ENCODE measurements at places on chromosomes 2 and 18. TPM values are rescaled to one million over a fixed set of nuclear protein-coding genes. Genes with fewer than 3 reads are reported as not detected.
A peak's percentile ranks its signal among the peaks of the same experiment; 100 is the strongest.

- no peaks in the 10 kb centered on the region for H3K36me3 ChIP-seq
- no peak overlapping the region for H3K27ac ChIP-seq
- H3K4me3 ChIP-seq, result no peak overlapping the region
- peaks cover 11% of the 10 kb centered on the region for H3K4me1 ChIP-seq
Measured at GRCh38 chr2:62110415-62111025, 85.4 kb upstream of the B3GNT2 start.

GRCh38 chr18:24776019-24776418 is 315.6 kb downstream of the HRH4 start:
- no peak overlapping the region for H3K4me3 ChIP-seq
- H3K4me1 ChIP-seq, result no peaks in the 10 kb centered on the region
- H3K27me3 ChIP-seq, result no peaks in the 10 kb centered on the region
- no peak overlapping the region for H3K27ac ChIP-seq
- no peak for DNase-seq

DNA sequence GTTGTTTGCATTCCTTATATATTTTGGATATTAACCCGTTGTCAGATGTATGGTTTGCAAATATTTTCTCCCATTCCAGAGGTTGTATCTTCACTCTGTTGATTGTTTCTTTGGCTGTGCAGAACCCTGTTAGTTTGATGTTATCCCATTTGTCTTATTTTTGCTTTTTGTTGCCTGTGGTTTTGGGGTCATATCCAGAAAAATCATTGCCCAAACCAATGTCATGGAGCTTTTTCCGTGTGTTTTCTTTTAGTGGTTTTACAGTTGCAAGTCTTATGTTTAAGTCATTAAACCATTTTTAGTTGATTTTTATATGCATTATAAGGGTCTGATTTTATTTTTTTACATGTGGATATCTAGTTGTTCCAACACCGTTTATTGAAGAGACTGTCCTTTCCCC is 35.8 kb downstream of the PPIG start:
- no peak for DNase-seq
- H3K27me3 ChIP-seq, result no peaks in the 10 kb centered on the region
- H3K36me3 ChIP-seq, result peaks cover 1% of the 10 kb centered on the region
- H3K4me1 ChIP-seq, result no peaks in the 10 kb centered on the region

DNA sequence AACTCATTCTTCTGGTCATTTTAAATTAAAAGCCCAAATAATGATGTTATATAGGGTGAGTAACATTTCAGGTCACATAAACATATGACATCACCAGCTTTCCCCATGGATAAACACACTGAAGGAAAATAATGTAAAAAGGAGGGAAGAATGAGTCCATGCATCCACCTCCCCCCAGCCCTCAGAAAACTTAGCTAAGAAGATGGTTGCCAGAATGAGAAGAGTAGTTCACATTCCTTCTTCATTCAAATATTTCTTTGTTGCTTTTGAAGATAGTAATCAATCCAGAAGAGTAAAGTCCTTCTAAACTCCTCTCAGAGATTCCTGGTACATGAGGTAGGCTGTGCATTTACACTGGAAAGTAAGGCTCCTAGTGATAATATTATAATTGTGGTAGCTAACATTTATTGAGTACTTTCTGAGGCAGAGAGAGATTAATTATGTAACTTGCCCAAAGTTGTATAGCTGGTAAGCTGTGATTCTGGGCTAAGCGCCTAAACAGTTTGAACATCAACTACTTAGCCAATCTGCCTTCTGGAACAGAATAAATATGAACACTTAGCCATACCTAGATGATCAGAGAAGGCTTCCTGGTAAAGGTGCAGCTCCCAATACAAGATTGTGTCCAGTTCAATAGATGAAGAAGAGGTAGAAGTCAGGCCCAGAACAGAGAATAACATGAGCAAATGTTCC is 256.7 kb upstream of the FN1 start:
- no peak overlapping the region for H3K4me3 ChIP-seq
- H3K36me3 ChIP-seq, result no peaks in the 10 kb centered on the region
- no peaks in the 10 kb centered on the region for H3K27me3 ChIP-seq
- peak overlapping the region; percentile 83 for H3K27ac ChIP-seq

DNA sequence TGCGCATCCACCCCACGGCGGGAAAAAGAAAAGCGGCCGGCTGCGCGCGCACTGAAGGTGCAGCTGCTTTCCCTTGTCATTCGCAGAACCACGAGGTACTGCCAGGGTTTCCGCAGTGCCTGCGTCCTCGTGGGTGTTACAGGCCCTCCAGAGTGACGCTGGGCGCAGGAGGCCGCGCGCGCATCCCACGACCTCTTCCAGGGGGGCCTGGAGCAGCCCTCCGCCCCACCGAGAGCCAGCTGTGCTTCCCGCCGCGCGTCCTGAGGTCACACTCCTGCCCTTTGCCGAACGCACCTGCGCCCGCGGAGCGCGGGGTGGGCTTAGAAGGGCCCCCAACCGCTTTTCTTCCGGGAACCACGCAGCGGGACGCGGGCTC is 378 bp upstream of the IAH1 start:
- no peak for DNase-seq
- H3K27ac ChIP-seq, result no peak overlapping the region
- H3K4me3 ChIP-seq, result peak overlapping the region; percentile 72
- no peaks in the 10 kb centered on the region for H3K4me1 ChIP-seq
- peaks cover 4% of the 10 kb centered on the region for H3K36me3 ChIP-seq

DNA sequence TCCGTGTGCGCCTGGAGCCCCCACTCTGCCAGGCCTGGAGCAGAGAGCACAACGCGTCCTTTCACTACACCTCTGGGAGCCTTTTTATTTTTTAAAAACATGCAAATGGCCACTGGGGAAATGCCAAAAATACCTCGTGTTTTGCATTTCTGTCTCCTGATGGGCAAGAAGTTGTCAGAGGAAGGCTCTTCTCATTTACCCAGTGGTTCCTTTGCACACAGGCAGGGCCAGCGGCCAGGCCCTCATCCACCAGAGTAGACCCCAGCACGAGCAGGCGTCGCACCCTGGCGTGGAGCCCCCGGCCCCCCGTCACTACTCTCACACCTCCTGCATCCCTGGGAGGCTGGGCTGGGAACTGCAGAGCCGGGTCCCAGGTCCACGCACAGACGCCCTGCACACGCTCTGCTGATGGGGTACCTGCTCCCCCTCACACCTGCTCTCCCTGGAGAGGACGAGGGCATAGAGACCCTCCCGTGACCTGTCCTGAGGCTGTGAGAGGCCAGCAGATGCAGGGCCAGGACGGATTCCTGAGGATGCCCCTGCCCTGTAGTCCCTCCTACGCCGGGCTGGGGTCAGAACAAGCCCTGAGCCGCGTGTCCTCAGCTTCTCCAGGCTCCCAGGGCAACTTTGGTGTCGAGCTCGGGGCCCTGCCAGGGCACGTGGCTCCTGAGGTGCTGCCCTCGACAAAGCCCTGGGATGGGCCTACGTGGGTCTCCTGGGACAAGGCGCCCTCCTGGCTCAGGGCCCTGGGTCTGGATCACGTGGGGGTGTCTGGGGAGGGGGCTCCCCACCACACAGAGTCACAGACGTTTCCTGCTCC is 65.0 kb downstream of the NFATC1 start:
- no peak for DNase-seq
- no peak overlapping the region for H3K27ac ChIP-seq
- H3K36me3 ChIP-seq, result no peaks in the 10 kb centered on the region
- no peaks in the 10 kb centered on the region for H3K27me3 ChIP-seq
- no peak overlapping the region for H3K4me3 ChIP-seq

DNA sequence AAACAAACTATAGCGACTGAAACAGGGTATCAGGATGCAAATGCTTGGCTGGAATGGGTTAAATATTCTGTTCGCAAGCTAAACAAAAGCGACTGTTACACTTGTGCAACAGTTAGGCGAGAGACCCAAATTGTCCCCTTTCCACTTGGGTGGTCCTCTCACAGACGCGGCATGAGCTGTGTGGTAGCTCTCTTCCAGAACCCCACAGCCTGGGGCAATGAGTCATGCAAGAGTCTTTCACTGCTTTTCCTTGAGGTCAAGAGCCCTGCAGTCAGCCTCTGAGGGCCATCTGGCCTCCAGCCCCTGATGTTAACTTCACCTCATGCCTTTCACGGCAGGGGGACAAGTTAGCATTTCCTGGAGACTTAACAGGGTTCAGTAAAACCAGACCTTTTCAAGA is 25.7 kb downstream of the SULT1C4 start:
- no peak overlapping the region for H3K27ac ChIP-seq
- no peaks in the 10 kb centered on the region for H3K27me3 ChIP-seq

DNA sequence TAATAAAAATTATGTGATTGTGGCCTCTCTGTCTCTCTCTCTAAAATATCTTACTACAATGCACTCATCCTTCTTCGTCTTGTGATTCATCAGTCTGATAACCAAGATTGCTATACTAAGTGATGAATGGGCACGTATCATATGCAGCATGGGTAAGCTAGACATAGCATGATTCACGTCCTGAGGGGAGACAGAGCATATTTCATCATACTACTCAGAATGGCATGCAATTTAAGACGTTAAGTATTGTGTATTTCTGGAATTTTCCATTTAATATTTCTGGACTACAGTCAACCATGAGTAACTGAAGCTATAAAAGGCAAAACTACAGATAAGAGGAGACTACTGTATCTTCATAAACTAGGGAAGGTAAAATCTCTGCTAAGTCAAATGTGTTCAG is 97.0 kb upstream of the CD226 start:
- no peak overlapping the region for H3K27ac ChIP-seq
- H3K4me3 ChIP-seq, result no peak overlapping the region
- no peaks in the 10 kb centered on the region for H3K4me1 ChIP-seq

- no peaks in the 10 kb centered on the region for H3K27me3 ChIP-seq
- no peak for DNase-seq
- H3K36me3 ChIP-seq, result no peaks in the 10 kb centered on the region
- no peak overlapping the region for H3K27ac ChIP-seq
Measured at GRCh38 chr2:3264010-3264744, 113.4 kb downstream of the EIPR1 start.

DNA sequence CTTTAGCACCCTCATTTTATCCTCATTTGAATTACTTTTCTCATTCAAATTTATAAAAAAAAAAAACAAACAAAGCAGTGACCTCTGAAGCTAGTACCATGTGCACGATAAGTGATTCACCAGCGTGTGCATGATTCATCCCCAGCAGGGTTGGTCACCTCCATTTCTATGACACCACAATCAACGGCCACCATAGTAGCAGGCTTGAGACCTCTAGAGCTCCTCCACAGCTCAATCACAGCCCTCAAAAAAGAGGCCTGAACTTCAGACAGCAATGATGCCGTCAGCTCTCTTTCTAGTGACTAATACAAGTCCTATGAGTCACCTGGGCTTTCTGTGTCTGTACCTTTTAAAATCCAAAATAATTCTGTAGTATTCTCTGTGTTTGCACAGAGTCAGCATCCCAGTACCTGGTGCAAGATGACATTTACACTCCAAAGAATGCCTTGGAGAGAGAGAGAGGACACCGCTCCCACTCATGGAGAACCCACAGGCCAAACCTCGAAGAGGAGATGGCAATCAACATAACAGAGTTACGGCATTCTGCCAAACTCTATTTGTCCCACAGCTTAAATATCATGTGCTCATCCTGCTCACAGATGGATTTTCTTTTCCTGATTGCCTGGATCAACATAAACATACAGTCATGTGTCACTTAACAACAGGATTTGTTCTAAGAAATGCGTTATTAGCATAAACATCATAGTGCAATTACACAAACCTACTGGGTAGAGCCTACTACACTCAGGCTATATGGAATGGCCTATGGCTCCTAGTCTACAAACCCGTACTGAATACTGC is 58.7 kb downstream of the L3MBTL4 start:
- H3K4me1 ChIP-seq, result no peaks in the 10 kb centered on the region
- H3K27ac ChIP-seq, result no peak overlapping the region
- H3K27me3 ChIP-seq, result no peaks in the 10 kb centered on the region

DNA sequence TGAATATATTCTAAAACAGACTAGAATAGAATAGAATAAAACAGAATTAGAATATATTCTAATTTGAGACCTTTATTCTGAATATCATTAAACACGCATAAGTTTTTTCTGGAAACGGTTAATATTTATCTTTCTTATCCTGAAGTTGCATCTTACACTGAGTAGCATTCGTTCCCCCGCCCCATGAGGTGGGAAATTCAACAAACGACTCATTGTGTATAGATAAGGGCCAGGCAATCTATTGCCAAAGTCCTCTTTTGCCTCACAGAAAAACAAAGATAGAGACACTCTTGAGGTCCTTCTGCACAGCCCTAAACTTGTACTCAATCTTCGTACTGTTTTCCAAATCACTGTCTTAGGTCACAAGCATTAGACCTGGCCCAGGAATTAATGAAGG is 98.1 kb downstream of the COL6A3 start:
- H3K36me3 ChIP-seq, result no peaks in the 10 kb centered on the region
- no peak for DNase-seq
- no peak overlapping the region for H3K4me3 ChIP-seq
- H3K27ac ChIP-seq, result no peak overlapping the region

GRCh38 chr18:52484977-52485376 is 145.0 kb downstream of the DCC start:
- H3K36me3 ChIP-seq, result no peaks in the 10 kb centered on the region
- H3K27ac ChIP-seq, result no peak overlapping the region
- no peaks in the 10 kb centered on the region for H3K4me1 ChIP-seq
- no peaks in the 10 kb centered on the region for H3K27me3 ChIP-seq

- no peak overlapping the region for H3K4me3 ChIP-seq
- no peaks in the 10 kb centered on the region for H3K36me3 ChIP-seq
- no peaks in the 10 kb centered on the region for H3K4me1 ChIP-seq
- no peak overlapping the region for H3K27ac ChIP-seq
Measured at GRCh38 chr2:145332210-145332898, 812.4 kb upstream of the ZEB2 start.

GRCh38 chr2:36869606-36870005 is 96.7 kb downstream of the STRN start:
- DNase-seq, result no peak
- no peak overlapping the region for H3K27ac ChIP-seq
- H3K36me3 ChIP-seq, result no peaks in the 10 kb centered on the region
- no peak overlapping the region for H3K4me3 ChIP-seq
- H3K27me3 ChIP-seq, result no peaks in the 10 kb centered on the region

DNA sequence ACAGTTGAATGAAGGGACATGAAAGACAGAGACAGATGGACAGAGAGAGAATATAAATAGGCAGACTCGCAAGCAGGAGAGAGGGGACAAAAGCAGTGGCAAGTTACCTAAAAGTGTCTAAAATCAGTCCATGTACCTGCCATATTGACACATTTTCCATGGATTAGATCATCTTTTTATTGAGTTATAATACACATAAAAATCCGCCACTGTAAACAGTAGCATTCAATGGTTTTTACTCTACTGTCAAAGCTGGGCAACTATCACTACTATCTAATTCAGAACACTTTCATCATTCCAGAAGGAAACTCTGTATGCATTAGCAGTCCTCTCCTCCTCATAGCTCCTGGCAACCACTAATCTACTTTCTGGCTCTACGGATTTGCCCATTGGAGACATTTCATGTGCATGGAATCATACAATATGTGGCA is 10.1 kb downstream of the CFAP210 start:
- no peak overlapping the region for H3K27ac ChIP-seq
- DNase-seq, result no peak
- H3K4me3 ChIP-seq, result no peak overlapping the region
- no peaks in the 10 kb centered on the region for H3K4me1 ChIP-seq

GRCh38 chr2:236341721-236342120 is 77.5 kb upstream of the ASB18 start:
- H3K27me3 ChIP-seq, result no peaks in the 10 kb centered on the region
- no peak overlapping the region for H3K27ac ChIP-seq
- DNase-seq, result no peak
- H3K36me3 ChIP-seq, result no peaks in the 10 kb centered on the region
- no peak overlapping the region for H3K4me3 ChIP-seq

RAB27B gene
- total RNA-seq, result 0.42 TPM

TCF23 gene
- not detected for total RNA-seq

ALPG gene
- 2.5 TPM for total RNA-seq

CNGA3 gene
- total RNA-seq, result not detected

ZNF2 gene
- total RNA-seq, result 4.2 TPM

RAD51AP2 gene
- total RNA-seq, result not detected

LOXHD1 gene
- total RNA-seq, result not detected

CPLX4 gene
- total RNA-seq, result not detected

THSD7B gene
- 7.1 TPM for total RNA-seq

All from Caco-2 (cell line).